ENCODE measurements at places on chromosomes 2 and 18.
A peak's percentile ranks its signal among the peaks of the same experiment; 100 is the strongest.

- no peak for DNase-seq
These were observed 61.1 kb upstream of the XDH start for GRCh38 chr2:31475692-31476091.

GRCh38 chr2:192035731-192036442 is 158.8 kb downstream of the TMEFF2 start:
- DNase-seq = no peak

DNA sequence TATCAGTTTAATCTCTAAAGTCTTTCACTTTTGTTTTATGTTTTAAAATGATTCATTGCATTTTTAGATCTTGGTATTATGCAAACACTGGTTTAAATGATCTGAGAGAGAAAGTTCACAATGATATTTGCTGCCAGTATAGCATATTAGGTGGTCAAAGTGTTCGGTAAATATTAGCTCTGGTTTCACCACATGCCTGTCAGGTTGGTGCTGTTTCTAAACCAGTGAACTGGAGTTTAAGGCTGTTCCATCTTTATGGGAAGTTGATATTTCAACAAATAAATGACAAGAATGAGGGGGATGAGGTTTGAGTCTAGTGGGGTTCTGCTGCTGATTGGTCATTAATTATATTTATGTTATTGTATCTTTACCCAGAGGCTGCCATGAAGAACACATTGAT is 436.4 kb downstream of the DCDC2C start:
- DNase-seq = no peak

- peak; percentile 23 for DNase-seq
These were observed 14.1 kb upstream of the CHRNA1 start for GRCh38 chr2:174778085-174778981.

GRCh38 chr2:127397568-127398238 is 9.9 kb upstream of the MAP3K2 start:
- DNase-seq = no peak

- no peak for DNase-seq
These were observed 313.0 kb upstream of the NRXN1 start for GRCh38 chr2:51344886-51345285.

DNA sequence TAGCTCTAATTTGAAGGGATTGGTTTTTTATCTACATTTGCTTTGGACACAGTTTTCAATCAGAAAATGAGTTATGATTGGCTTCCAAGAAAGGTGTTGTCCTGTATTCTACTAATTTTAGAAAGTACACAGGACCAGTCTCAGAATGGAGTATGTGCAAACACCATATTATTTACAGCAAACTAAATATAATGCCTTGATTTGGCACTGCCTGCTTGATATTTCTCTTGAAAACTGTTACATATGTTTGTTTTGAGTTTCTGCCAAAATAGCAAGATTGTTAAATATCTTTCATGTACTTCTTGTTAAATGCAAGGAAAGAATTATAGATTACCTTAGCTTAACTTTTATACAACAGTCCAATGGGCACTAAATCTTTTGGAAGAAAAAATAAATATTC is 694.9 kb downstream of the KCNJ3 start:
- no peak for DNase-seq

DNA sequence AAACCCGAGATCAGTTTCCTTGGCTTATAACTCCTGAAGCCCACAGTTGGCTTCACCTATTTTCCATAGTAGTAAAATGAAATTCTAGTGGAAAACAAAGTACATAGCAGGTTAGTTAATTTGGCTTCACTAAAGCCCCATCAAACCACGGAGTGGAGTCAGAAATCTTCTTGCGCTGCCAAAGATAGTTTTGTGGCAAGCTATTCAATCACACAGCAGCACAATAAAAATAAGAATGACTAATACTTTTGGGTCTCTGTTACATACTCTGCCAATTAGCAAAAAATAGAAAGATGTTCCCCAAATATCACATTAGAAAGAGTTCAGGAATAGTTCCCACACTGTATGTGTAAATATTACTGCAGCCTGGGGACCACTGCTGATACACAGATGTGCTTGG is 175.2 kb upstream of the NOL4 start:
- no peak for DNase-seq

DNA sequence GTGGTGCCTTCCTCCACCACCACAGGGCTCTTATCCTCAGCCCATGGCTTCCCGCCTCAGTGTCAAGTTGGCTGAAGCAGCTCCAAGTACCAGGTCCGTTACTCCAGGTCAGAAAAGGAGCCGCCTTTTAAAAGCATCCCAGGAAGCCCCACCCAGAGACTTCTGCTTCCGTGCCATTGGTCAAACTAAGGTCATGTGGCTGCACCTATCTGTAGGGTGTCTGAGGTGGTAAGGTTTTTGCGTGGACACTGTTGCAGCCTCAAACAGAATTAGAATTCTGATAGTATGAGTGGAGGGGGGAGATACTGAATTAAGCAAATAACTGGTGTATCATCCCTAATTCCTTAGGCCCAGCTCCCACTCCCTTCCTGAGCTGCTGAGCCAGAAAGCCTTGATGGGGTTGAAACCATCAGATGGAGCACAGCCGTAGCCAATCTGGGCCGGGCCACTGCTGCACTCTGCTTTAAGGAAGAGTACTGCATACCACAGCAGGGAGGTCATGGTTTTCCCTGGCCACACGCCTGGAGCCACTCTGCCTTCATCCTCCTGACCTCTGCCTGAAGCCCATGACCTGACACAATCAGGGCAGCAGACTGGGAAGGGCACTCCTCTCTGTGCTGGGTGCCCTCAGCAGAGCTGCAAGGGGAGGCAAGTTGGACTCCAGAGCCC is 8.4 kb downstream of the TMEM247 start:
- DNase-seq = no peak

GRCh38 chr2:80530442-80531064 is 226.0 kb upstream of the LRRTM1 start:
- DNase-seq = no peak

GRCh38 chr2:120751553-120751952 is 15.9 kb downstream of the GLI2 start:
- DNase-seq = no peak

- no peak for DNase-seq
These were observed 19.1 kb upstream of the STPG4 start for GRCh38 chr2:47173986-47174732.

DNA sequence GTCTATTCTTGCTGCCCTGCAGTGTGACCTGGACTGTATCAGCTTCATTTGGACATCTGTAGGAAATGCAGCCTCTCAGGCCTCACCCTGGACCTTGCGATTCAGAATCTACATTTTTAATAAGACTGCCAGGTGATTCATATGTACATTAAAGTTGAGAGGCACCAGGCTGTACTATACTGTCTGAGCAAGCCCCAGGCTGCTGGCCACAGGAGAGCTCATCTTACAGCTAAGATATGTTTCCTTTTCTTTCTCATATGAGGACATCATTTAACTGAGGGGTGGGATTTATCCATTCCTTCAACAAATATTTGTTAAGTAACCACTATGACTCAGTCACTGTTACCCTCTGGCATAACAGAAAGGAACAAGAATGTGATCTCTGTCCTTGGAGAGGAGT is 78.2 kb upstream of the GCFC2 start:
- no peak for DNase-seq
